GM23338 (cell line): ENCODE measurements at places on chromosomes 6 and 20. TPM values are rescaled to one million over a fixed set of nuclear protein-coding genes. Genes with fewer than 3 reads are reported as not detected.

DNA sequence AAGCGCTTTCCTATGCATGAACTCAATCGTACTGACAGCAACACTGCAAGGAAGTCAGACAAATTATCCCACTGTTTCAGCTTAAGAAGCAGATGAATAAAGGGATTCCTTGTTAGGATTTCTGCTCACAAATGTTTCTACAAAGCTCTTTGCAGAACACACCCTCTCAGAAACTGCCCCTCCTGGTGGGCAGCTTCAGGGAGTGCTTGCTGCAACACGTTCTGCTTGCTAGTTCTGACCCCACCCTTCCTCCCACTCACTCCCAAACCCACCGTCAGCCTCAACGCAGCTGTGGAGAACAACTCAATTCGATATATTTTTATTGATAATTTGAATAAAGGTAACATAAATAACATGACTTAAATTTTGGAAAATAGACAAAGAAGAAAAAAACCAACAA lies 250.8 kb upstream of the PRDM1 start:
- H3K27me3 ChIP-seq, result no peaks in the 10 kb centered on the region
- H3K36me3 ChIP-seq, result no peaks in the 10 kb centered on the region
- H3K4me1 ChIP-seq, result no peaks in the 10 kb centered on the region
- no peak overlapping the region for H3K4me3 ChIP-seq

GRCh38 chr20:2922957-2923356 lies 49.7 kb downstream of the PTPRA start:
- no peak overlapping the region for H3K4me3 ChIP-seq
- H3K27me3 ChIP-seq, result no peaks in the 10 kb centered on the region
- peak overlapping the region; percentile 56; the same call in 1 of the 2 replicates for H3K27ac ChIP-seq
- H3K4me1 ChIP-seq, result peaks cover 36% of the 10 kb centered on the region

Gene TFAP2C
- 11.7 and 14.3 TPM in 2 replicates for polyA plus RNA-seq

Gene ZSCAN23
- 0.30 and 1.9 TPM in 2 replicates for polyA plus RNA-seq

Gene XRN2
- polyA plus RNA-seq, result 107 and 113 TPM in 2 replicates

DNA sequence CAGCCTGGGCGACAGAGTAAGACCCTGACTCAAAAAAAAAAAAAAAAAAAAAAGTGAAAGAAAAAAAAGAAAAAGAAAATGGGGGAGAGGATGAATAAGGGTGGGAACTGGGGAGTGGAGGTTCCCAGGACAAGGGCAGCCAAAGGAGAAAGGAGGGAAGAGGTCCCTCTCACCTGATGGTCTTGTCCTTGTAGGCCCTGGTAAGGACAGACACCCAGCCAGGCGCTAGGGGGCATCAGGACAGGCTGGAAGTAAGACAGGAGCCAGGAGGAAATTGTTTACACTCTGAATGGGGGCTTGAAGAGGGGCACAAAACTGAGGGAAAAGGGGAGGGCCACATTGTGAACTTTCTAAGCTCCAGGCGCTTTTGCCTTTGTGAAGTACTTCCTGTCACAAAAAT lies 2.3 kb upstream of the ALDH5A1 start:
- peaks cover 31% of the 10 kb centered on the region; the same call in 1 of the 2 replicates for H3K4me1 ChIP-seq
- peak; percentile 74 for DNase-seq
- peaks cover 32% of the 10 kb centered on the region for H3K27me3 ChIP-seq

GRCh38 chr6:112040956-112041355 lies 12.9 kb upstream of the CCN6 start:
- no peak overlapping the region for H3K4me3 ChIP-seq
- 0 out of 2 replicates have a peak, but pooled peaks cover 3% of the 10 kb centered on the region for H3K4me1 ChIP-seq
- H3K36me3 ChIP-seq, result no peaks in the 10 kb centered on the region
- H3K27me3 ChIP-seq, result no peaks in the 10 kb centered on the region
- H3K27ac ChIP-seq, result no peak overlapping the region
- no peak for DNase-seq

- no peaks in the 10 kb centered on the region for H3K27me3 ChIP-seq
- DNase-seq, result no peak
- H3K4me1 ChIP-seq, result peaks cover 18% of the 10 kb centered on the region
- H3K27ac ChIP-seq, result 0 out of 2 replicates have a peak overlapping the region, but pooled peaks have one; percentile 73
- no peak overlapping the region for H3K4me3 ChIP-seq
- no peaks in the 10 kb centered on the region for H3K36me3 ChIP-seq
Observed at GRCh38 chr20:35907017-35907701, 47.1 kb downstream of the SCAND1 start.

- DNase-seq, result no peak
- H3K27me3 ChIP-seq, result no peaks in the 10 kb centered on the region
- no peaks in the 10 kb centered on the region for H3K4me1 ChIP-seq
- no peak overlapping the region for H3K4me3 ChIP-seq
- no peak overlapping the region for H3K27ac ChIP-seq
- H3K36me3 ChIP-seq, result no peaks in the 10 kb centered on the region
Observed at GRCh38 chr6:1164600-1164999, 147.3 kb upstream of the FOXQ1 start.

GRCh38 chr6:137122612-137123011 lies 50.8 kb downstream of the IL22RA2 start:
- DNase-seq, result no peak
- H3K36me3 ChIP-seq, result no peaks in the 10 kb centered on the region
- no peak overlapping the region for H3K4me3 ChIP-seq
- no peaks in the 10 kb centered on the region for H3K27me3 ChIP-seq
- no peak overlapping the region for H3K27ac ChIP-seq
- H3K4me1 ChIP-seq, result no peaks in the 10 kb centered on the region

DNA sequence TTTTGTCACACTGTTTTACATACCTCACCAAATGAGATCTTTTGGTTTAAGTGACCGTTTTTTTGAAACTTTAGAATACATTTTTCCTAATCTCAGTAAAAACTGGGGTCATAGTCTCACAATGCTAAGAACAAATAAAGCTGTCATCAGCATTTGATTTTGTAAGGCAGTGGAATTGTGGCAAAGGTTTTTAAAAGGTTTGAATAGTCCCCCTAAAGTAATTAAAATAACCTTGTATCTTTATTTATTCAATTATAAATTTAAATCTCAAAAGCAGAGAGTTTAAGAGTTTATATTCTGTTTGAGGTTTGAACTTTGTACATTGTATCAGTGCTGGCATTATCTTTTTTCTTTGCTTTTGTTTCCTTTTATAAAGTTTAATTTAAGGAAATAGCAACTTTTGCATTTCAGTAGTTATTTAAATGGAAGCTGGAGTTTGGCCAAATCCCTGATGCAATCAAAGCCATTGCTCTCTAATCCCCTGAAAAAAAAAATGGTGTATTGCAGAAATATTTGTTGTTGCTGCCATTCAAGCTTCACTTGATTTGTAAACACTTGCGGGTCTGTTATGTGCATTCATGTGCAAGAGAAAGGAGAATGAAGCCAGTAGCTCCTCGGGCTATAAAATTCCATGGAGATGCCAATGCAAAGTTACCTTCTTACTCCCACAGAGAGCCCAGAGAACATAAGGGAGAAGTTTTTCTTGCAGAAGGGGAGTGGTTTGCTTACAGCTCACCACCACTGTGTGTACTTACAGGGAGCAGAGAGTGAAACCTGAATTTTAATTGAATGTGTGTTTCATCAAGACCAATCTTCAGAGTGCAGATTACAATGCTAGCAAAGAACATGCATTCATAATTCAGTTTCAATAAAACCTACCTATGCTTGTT lies 391.8 kb downstream of the ARHGAP18 start:
- DNase-seq, result peak; percentile 90
- no peaks in the 10 kb centered on the region for H3K27me3 ChIP-seq
- H3K4me1 ChIP-seq, result peaks cover 28% of the 10 kb centered on the region
- no peaks in the 10 kb centered on the region for H3K36me3 ChIP-seq

Gene GNRH2
- not detected in 2 replicates for polyA plus RNA-seq

Gene RAD21L1
- polyA plus RNA-seq, result 0.38 and 0.95 TPM in 2 replicates

DNA sequence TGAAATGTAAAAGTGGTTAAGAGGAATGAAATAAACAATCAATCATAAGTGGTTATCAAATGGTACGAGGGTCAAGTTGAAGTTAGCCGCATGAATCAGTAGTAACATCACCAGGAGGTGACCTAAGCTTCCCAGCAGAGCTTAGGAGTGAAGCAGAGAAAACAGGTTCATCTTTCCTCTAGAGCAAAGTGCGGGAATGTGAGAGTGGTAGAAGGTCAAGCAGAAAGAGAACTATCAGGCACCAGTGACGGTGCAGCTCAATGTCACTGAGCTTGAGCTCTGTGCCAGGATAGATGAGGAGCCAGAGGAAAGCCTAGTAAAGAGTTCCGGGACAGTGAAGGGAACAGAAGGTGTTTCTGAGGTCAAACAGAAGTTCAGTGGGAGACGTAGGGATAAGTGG lies 20.8 kb upstream of the TNFAIP3 start:
- no peak overlapping the region for H3K27ac ChIP-seq
- no peaks in the 10 kb centered on the region for H3K27me3 ChIP-seq
- no peak overlapping the region for H3K4me3 ChIP-seq
- no peaks in the 10 kb centered on the region for H3K36me3 ChIP-seq

- no peak overlapping the region for H3K27ac ChIP-seq
- H3K27me3 ChIP-seq, result no peaks in the 10 kb centered on the region
- no peak overlapping the region for H3K4me3 ChIP-seq
- no peaks in the 10 kb centered on the region for H3K36me3 ChIP-seq
- DNase-seq, result peak; percentile 88
Observed at GRCh38 chr6:89311853-89312531, 3.1 kb downstream of the GABRR2 start.

DNA sequence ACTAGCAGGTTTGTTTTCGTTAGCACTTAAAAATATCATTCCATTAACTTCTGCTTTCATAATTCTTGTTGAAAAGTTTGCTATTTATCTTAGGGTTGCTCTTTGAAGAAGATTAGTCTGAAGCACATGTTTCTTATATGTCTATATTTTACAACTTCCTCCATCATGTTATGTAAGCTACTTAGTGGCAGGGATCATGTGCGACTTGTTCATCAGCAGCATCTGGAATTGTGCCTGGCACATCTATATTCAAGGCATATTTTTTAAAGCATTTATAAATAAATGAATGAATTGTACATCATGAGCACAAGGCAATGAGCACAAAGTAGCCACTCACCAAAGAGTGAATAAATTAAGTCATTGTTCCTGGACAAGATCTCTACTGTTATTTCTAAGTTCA lies 187.2 kb upstream of the COL21A1 start:
- H3K4me3 ChIP-seq, result no peak overlapping the region
- H3K27ac ChIP-seq, result no peak overlapping the region
- H3K27me3 ChIP-seq, result no peaks in the 10 kb centered on the region
- H3K4me1 ChIP-seq, result no peaks in the 10 kb centered on the region

DNA sequence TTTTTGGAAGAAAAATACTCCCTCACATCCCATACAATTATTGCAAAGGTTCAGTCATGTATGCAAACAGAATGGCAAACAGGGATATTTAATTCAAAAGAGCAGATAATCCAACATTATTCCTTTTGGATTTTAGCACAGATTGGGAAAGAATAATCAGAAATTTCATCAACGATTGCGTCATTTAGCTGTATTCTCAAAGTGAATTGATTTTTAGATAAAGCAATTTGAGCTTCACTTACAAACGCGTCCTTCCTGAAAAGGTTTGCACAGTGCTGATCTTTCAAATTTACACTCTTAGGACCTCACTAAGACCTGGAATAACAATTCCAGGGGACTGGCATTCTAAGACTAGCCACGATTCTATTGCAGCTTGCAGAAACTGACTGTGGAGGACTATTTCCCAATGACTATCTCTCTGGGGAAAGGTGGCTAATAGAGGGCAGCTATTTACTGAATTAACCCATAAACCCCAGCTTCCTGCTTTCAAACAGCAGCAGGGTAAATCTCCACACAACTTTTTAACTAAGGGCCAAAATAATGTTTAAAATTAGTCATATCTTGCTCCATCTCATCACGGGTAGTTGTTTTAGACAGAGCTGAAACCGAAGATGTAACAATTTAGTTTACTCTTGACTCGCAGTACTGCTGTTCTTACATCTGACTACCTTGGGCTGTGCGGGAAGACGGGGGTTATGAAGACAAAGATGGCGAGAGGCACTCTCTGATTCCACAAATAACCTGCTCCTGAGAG lies 131.2 kb upstream of the FAM184A start:
- H3K27me3 ChIP-seq, result no peaks in the 10 kb centered on the region
- no peaks in the 10 kb centered on the region for H3K36me3 ChIP-seq
- no peak overlapping the region for H3K27ac ChIP-seq
- H3K4me3 ChIP-seq, result no peak overlapping the region
- no peak for DNase-seq

GRCh38 chr6:131803007-131803769 lies 4.6 kb upstream of the ENPP1 start:
- peaks cover 13% of the 10 kb centered on the region; the same call in 1 of the 2 replicates for H3K27me3 ChIP-seq
- no peaks in the 10 kb centered on the region for H3K36me3 ChIP-seq
- H3K4me3 ChIP-seq, result no peak overlapping the region
- no peak for DNase-seq
- H3K27ac ChIP-seq, result no peak overlapping the region

- no peak for DNase-seq
- no peak overlapping the region for H3K4me3 ChIP-seq
- H3K27me3 ChIP-seq, result no peaks in the 10 kb centered on the region
- H3K36me3 ChIP-seq, result no peaks in the 10 kb centered on the region
Observed at GRCh38 chr6:149359440-149359839, 40.6 kb upstream of the SUMO4 start.

Gene KCNB1
- 0.29 and 0.42 TPM in 2 replicates for polyA plus RNA-seq

DNA sequence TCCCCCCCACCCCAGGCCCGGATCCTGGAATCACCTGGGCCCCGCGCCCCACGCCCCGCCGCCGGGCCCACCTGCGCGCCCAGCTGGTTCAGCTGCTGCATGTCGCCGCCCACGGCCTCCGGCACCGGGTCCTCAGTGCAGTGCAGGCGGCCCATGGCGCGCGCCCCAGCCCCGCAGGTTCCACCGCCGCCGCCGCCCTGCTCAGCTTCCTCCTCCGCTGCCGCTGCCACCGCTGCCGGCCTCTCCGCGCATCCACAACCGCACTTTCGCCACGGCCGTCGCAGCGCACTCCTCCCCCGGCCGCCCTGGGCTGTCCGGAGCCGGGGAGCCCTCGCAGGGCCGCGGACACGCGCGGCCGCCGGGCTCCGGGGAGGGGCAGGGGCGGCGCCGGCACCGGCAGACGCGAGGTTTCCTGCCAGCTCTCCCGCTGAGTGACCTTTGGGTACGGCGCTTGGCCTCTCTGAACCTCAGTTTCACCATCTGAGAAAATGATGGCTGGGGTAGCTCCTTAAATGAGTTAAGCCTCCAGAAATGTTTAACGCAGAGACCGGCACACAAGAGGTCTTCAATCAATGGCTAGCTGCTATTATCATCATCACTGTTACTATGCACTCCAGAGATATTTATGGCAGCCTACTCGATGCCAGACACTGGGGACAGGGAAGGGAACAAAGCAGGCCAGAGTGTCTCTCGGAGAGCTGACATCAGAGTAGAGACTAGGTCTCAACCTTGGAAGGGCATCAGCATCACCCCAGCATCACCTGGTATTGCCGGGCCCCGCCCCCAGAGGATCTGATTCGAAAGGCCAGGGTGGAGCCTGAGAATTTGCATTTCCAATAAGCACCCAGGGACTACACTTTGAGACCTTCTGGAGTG lies at the start of gene COMMD7:
Gene COMMD7, minus strand, starts transcription at position 231 of the 876 bp plus-strand sequence. Its CDS starts 76 bp downstream, at position 155.
- H3K4me3 ChIP-seq, result peak within 1 kb of the TSS; percentile 81
- no peaks in the 10 kb centered on the region for H3K36me3 ChIP-seq
- peak within 1 kb of the TSS; percentile 99 for H3K27ac ChIP-seq
- H3K4me1 ChIP-seq, result peaks cover 48% of the 10 kb centered on the region
